DMS53 (cell line): ENCODE measurements at places on chromosomes 6 and 20.
A peak's percentile ranks its signal among the peaks of the same experiment; 100 is the strongest.

- DNase-seq = no peak
These were observed 63.3 kb upstream of the PTGIS start for GRCh38 chr20:49631061-49631716.

- peak; percentile 43 for DNase-seq
These were observed 53.4 kb downstream of the SLC24A3 start for GRCh38 chr20:19265646-19266374.

- DNase-seq = peak; percentile 45
These were observed 100.9 kb upstream of the PRDM1 start for GRCh38 chr6:105985098-105985815.

GRCh38 chr6:139940741-139941729, 566.6 kb upstream of the CITED2 start:
- DNase-seq = no peak
